ENCODE measurements at places on chromosomes 7 and 10.

- DNase-seq = no peak
Measured at GRCh38 chr10:127275272-127275671, 78.9 kb upstream of the INSYN2A start.

DNA sequence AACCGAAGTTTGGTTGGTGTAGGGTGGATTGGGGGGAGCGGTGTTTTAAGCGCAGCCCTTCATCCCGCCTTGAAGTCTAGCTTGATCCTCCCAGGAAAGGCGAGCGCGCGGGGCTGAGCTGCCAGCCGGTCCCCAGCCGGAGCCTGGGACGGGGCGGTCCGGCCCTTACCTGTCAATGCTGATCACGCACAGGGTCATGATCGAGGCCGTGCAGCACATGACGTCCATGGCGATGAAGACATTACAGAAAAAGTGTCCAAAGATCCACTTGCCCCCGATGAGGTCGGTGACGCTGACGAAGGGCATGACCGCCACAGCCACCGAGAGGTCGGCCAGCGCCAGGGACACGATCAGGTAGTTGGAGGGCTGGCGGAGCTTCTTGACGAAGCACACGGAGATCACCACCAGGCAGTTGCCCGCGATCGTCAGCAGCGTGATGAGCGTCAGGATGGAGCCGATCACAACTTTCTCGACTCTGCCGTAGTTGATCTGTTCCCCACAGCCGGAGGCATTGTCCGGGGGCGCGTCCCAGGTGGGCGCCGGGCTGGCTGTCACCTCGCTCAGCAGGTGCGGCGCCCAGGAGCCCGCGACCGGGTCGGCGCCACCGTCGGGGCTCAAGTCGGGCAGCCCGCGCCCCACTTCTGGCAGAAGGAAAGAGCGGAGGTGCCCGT lies 740 bp downstream of the HTR7 start:
- no peak for DNase-seq

DNA sequence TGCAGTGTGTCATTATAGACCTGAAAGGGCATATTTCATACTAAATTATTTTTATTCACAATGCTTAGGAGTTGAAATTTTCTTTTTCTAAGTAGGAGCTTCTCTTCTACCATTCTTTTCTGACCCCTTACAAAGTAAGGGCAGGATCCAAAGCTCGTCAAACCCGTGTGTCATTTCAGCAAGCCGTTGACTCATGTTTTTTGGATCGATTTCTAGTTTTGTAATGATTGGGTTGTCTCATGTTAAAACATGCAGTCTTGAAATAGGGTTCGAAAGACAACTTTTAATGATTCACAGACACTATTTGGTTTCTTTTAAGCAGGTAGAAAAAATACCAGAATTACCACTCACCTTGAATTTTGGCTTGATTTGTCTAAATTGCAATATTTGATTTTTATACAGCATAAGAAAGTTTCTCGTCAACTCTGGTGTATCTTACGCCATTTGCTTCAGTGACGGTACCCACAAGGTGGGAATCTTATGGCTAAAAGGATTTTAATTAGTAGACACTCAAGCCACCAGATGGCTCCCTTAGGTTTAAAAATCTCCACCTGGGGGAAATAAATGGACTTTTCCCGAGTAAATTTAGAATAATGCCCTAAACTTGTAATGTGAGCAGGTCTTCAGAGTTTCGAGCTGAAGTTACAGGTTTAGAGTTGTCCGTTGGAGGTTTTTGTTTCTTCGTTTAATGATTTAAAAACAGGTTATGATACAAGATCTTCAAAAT lies 283.4 kb downstream of the CCDC3 start:
- DNase-seq = no peak

- DNase-seq = no peak
Measured at GRCh38 chr10:74957285-74957961, 131.0 kb downstream of the KAT6B start.

DNA sequence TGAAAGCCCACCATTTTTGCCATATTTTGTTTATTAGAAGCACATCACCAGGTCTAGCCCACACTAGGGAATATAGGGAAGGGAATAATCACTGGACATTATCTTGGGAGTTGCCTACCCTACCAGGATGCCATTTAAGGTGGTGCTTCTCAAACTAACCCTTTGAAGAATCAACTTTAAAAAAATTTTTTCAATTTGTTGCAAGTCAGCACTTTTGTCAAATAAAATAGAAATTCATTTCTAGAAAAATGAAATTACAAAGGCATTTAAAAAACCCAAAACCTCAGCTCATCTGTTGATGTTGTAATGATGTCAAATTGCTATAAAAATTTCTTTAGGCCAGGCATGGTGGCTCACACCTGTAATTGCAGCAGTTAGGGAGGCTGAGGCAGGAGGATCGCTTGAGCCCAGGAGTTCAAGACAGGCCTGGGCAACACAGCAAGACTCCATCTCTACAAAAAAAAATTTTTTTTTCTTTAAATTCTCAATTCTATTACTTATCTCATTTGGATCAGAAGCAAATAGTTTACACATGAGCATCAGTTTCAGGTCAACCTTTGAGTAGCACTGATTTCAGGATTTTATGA lies 2.5 kb upstream of the NFE2L3 start:
- DNase-seq = no peak

DNA sequence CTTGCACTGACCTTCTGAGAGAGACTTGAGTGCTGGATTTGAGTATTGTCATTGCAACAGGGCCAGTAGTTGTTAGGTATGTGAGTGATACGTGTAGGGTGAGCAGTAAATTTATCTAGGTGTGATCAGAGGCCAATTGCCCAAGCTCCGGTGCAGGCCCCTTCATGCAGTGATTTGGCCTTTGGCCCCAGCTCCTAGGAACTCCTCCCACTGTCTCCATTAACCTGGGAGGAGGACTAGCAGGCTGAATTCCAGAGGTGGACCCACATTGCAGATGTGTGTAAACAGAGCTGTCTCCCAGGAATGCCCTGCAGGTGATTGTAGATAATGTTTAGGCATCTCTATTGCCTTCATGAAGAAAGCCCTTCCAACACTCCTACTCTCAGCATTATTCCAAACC lies 19.5 kb downstream of the TCF7L2 start:
- DNase-seq = no peak
